CD4-positive, alpha-beta T cell treated with Interferon gamma for 1 hour (primary cell): ENCODE measurements at places on chromosomes 6 and 20.

DNA sequence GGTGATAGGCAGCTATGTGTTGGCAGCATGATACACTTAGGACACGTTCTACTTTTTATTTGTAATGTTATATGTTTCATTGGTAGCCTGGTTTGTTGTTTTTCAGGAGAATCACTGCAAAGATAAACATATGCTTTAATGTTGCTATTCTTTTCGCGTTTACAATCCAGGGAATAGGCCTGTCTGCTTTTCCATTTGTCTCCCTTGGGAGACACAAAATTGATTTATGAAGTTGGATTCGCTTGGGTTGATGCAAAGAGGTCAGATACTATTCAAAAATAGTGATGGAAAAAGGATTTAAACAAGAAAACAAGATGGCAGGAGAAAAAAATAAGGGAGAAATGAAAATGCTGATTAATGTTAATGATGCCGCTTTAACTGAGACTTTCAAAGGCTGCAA is 179.5 kb upstream of the SOX4 start:
- no peak for DNase-seq

- no peak for DNase-seq
Observed at GRCh38 chr20:31751126-31751525, 12.0 kb downstream of the TPX2 start.

GRCh38 chr6:105759946-105760345 is 326.2 kb upstream of the PRDM1 start:
- no peak for DNase-seq

DNA sequence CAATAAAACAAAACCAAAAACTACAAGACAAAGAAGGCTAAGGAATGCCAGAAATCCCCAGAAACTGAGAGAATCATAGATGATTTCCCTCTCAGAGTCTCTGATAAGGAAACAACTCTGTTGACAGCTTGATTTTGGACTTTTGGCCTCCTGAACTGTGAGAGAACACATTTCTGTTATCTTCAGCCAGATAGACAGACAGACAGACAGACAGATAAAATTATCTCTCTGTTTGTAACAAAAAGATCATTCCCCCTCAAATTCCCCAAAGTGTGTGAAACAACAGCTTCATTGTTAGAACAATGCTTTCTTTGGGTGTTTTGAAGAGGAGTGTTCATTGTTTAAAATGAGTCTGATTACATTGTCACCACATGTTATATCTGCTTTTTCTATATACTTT is 148.2 kb downstream of the BCKDHB start:
- DNase-seq, result no peak

DNA sequence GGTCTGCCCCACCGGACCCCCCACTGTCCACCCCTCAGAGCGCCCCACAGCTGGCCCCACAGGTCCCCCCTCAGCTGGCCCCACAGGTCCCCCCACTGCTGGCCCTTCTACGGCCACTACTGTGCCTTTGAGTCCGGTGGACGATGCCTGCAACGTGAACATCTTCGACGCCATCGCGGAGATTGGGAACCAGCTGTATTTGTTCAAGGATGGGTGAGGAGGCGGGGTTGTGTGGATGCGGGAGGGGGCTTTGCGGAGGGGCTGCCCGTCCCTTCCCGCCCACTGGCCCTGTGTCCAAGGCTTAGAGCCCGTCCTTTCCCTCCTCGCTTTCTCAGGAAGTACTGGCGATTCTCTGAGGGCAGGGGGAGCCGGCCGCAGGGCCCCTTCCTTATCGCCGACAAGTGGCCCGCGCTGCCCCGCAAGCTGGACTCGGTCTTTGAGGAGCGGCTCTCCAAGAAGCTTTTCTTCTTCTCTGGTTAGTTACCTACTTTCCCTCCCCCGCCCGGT is 4.7 kb downstream of the MMP9 start:
- no peak for DNase-seq

DNA sequence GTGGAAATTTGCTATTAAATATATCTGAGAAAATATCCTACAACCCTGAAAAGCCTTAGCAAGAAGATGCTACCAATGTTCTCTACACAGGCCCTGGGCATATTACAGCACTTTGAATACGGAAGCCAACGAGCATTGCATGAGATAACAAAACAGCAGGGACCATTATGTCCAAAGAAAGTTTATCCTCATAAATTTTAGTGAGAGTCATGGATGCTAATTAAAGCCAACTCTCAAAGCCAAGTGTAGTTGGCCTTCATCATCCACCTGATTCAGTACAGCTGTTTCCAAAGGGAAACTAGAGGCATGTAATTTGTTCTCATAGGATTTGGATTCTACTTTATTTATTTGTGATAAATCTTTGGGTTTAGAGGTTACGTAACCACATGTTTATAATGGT is 564.8 kb downstream of the RFPL4B start:
- DNase-seq, result no peak

- DNase-seq, result no peak
Observed at GRCh38 chr6:134328792-134329191, 10.9 kb upstream of the SGK1 start.

DNA sequence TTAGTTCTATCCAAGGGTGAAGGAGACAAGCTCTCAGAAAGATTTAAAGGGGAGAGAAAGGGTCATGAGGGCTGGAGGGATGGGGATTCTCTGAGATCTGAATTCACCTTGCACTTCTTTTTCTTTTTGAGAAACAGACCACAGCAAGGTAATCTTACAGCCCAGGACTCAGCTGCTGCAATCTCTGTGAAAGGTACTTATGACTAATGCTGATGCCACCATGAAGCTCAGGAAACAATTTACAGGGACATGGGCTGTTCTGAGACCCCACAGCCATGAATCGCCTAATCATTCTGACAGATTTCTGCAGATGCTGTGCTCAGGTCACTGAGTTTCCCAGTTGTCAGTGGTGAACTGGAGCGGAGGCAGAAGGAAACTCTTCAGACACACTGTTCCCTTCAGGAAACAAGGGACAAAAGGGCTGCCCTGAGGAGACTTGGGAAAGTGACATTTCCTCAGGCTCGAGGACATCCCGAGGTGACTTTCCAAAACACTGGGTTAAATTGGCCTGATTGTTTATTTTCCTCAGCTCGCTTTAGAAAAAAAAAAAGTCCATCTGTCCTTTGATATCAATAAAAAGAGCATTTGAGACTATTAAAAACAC is 103.8 kb upstream of the PLCB4 start:
- no peak for DNase-seq

DNA sequence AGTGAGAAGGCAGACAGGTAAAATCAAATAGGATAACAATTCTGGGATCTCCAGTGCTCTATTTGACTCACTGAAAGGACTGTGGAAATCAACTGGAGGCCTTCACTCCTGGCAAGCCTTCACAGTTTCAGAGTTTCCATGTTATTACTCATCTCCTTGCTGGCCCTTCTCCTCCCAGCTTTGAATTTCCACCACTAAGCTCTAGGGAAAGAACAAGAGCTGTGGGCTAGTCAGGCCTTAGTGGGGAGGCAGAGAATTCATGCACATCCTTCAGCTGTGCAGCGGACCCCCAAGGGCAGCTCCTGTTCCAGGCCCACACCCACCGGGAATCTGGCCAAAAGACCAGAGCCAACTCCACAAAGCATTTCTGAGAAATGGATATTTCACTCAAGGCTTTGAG is 26.0 kb downstream of the MYLIP start:
- no peak for DNase-seq

DNA sequence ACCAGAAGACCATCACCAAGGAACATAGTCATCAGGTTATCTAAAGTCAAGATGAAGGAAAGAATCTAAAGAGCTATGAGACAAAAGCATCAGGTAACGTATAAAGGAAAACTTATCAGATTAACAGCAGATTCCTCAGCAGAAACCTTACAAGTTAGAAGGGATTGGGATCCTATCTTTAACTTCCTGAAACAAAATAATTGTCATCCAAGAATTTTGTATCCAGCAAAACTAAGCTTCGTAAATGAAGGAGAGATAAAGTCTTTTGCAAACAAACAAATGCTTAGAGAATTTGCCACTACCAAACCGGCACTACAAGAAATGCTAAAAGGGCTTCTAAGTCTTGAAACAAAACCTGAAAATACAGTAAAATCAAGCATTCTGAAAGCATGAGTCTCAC is 71.0 kb downstream of the HECA start:
- no peak for DNase-seq

- no peak for DNase-seq
Observed at GRCh38 chr6:109325400-109325801, 56.9 kb downstream of the CD164 start.

GRCh38 chr20:35617397-35618262 is 2.0 kb downstream of the SPAG4 start:
- DNase-seq, result peak; percentile 42

DNA sequence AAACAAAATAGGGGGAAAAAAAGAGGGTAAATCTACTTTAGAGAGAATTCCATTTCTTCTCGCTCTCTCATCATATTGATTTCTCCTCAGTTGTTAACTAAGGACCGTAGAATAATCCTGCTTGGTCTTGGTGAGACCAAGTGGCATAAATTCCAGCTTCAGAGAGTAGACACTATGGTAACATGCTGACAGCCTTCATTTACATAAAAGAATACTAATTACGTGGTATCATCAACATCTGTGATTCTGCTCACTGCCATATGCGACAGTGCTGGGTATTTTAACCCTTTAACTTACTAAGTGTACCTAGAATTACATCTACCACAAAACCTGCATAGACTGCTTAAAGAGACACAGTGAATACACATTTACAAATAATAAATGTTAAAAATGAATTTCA is 27.1 kb downstream of the TOMM6 start:
- no peak for DNase-seq

DNA sequence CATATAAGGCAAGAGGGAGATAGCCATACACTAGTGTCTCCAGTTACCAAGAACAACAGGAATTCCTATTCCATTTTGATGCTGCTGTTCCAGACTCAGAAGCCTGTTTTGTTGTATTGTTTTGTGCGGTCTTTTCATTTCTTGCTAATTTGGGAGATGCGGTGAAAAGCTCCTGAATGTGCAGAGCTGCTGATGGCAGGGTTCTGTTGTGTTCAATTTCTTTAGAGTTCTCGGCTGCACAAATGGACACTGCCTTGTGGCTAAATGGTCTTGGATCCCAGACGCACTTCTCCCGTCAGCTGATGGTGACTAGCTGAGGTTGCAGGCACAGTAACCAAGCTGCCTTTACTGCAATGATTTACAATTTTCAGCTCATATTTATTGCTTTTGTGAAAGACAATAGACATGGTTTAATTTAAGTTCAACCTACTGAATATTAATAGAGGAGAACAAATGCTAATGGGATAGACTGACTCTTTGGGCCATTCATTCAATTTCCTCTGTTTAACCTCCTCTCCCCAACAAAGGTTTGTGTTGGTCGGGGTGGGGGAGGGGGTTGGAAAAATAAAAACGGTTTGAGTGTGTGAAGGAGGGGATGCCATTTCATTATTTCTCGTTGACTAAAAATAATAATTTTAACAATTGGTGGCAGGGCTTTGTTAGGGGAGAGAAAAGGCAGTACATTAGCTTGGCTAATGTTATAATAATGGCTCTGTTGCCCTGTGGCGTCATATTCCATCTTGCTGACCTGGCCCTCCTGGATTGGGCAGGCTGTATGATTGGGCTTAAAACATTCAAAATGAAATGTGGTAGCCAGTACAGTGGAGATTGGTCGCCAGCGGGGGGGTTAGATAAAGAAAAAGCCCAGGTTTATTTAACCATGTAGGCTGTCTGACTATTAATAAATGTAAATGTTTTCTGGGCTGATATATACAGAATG is 159.5 kb downstream of the JARID2 start:
- DNase-seq, result no peak

- DNase-seq, result no peak
Observed at GRCh38 chr6:146041282-146041681, 12.4 kb downstream of the GRM1 start.

DNA sequence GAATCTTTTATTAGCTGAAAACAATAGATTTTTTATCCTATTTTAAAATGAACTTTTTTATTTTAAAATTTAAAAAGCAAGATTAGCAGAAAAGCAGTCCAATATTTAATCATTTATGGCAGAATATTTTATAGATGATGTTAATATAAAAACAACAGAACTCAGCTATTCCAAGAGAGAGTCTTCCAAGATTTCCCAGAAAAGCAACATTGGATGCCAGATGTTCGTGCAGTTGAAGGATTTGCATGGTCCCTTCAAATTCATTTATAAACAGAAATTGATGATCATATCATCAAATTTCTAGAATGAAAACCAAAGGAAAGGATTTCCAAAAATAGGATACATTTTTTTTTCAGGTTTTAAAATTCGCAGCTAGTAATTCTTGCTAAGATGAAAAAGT is 25.4 kb upstream of the CNKSR3 start:
- DNase-seq, result no peak

GRCh38 chr6:74631564-74631963 is 574.3 kb downstream of the COL12A1 start:
- DNase-seq, result no peak

DNA sequence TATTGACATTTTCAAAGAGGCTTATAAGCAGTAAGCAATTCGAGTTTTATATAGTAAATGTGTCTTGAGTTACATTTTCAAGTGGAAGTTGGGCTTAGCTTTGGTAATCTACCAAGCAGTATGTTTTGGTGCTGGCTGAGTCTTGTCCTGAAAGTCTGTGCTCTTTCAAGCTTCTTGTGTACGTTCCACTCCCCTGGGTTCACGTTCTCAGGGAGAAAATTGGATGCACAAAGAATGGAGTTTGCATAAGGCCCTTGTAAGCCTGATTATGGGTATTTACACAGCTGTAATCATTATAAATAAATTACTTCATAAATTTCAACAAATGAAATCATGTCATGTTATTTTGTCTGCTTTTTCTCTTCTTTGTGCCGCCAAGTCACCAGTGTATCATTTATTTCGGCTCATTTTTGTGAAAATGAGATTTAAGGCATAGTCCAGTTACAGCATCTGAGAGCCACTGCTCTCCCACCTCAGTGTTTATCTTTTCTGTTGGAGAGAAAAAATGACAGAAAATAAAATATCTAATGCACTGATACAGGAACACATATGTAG is 262.5 kb downstream of the BTBD3 start:
- no peak for DNase-seq

- no peak for DNase-seq
Observed at GRCh38 chr6:149153100-149153499, 164.4 kb upstream of the TAB2 start.

- DNase-seq, result no peak
Observed at GRCh38 chr20:14979453-14979986, 642.1 kb upstream of the FLRT3 start.

DNA sequence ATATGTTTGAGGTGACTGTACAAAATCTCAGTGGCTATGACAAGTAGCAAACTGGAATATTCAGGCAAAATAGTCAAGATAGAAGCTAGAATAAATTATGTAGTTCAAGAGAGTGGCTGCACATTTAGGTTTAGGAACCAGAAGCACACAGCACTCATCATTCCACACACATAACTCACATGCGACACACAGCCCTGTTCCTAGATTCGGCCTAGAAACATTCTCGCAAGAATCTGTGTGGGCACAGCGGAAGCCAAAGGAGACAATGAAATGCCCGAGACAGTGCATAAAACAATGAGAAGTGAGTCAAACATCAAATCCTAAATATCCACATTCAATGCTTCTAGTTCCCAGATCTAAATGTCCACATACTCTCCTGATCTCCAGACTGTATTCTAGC is 9.5 kb upstream of the SUPT3H start:
- DNase-seq, result no peak

GRCh38 chr6:41801380-41801779 is 13.9 kb downstream of the TOMM6 start:
- no peak for DNase-seq
